ENCODE measurements at places on chromosomes 11 and 22.
A peak's percentile ranks its signal among the peaks of the same experiment; 100 is the strongest.

DNA sequence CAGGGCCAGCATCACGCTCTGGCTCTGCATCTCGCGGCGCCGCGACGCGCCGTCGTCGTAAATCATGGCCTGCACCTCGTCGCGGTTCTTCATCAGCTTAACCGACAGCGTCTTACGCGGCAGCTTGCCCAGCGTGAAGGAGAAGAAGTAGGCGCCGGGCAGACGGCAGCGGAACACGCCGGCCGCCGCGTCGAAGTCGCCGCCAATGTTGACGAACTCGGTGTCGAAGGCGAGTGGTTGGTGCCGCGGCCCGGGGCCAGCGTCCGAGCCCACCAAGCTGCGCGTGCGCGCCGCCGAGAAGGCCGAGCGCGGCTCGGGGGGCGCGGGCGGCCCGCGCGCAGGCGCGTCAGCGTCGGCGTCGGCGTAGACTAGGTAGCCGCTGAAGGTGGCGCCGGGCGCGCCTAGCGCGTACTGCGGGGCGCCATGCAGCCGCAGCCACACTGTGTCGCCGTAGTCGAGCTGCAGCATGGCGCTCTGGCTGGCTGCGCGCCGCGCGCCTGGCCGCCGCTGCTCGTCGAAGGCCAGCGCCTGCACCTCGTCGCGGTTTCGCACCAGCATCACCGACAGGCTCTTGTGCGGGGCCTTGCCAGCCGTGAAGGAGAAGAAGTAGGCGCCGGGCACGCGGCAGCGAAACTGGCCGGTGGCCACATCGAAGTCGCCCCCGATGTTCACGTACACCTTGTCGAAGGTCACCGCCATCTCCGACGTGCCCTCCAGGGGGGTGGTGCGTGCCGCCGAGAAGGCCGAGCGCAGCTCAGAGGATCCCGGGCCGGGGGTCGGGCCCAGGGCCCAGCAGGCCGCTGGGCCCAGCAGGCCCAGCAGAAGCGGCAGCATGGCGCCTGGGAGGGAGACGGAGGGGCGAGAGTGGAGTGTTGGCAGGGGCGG, 3.7 kb downstream of the FAM180B start:
- no peak for DNase-seq

DNA sequence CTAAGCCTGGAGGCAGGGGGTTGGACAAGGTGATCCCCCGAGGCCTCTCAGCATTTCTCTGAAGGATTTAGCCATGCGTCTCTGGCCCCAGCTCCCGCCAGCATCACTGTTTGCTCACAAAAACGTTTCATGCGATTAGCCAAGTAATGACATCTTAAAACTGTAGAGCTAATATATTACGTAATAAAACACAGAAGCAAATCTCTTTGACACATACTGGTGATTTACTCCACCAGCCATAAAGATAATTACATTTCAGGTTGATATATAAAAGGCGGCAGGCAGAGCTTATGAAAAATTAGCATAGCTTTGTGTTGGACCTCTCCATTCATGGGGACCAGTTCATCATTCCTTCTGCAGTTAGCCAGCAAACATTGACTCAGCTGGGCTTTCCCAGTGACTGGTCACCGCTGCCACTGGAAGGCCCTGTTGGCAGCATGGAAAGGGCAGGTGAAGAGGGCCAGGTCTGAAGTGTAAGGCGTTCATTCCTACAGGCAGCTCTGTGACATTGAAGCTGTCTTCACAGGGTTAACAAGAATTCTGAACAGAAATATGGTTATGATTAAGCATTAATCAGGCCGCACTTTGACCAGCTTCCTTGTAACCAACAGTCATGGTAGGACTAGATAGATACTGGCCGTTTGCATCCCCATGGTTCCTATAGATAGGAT, 150.3 kb downstream of the NECTIN1 start:
- no peak for DNase-seq

GRCh38 chr11:65501472-65502273, 2.8 kb downstream of the MALAT1 start:
- DNase-seq: peak; percentile 31

DNA sequence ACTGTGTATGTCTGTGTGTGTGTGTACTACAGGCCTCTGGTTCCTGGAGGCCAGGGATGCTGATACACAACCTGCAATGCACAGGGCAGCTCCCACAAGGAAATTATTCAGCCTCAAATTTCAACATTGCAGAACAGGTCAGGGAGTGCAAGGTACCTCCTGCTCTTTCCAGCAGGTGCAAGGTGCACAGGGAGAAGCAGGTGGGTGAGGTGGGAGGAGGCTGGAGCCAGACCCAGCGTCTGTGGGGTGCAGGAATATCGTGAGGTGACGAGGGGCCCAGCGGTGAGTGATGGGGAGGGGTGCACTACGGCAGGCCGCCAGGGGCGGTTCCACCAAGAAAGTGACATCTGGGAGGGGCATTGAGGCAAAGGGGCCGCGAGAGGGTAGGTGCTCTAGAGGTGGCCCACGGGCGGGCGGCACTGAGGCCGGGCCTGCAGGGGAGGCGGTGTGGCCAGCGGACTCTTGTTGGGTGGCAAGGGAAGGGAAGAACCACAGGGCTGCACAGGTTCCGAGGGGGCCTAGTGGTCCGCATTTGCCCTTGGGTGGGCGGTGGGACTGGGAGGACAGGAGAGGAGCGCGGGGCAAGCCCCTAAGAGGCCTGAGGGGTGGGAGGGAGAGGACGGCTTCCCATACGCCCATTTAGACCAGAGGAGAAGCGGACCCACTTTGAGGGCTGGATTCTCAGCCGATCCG, 21.6 kb downstream of the DGCR6L start:
- DNase-seq: no peak

GRCh38 chr11:3665336-3666022, 5.7 kb downstream of the CHRNA10 start:
- DNase-seq: no peak

GRCh38 chr22:18033204-18033998, 9.0 kb upstream of the MICAL3 start:
- DNase-seq: no peak

GRCh38 chr11:81365496-81365895, 1368.2 kb downstream of the FAM181B start:
- no peak for DNase-seq

DNA sequence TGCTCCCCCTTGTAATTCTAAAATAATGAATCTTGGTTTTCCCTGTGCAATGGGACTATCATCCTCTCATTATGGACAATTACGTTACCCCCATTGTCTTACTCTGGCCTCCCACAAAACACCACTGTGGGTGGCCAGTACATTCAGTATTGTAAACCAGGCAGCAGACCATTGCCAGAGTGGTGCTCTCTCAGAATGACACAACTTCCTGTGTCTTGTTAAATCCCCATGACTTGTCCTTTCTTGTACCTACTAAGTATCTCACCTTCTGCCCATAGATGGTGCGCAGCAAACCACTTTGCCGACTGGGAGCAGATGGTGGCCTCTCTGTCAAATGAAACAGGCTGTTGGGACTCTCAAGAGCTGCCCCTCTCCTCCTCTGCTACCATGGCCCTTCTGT, 287.1 kb upstream of the RAG2 start:
- DNase-seq: no peak

GRCh38 chr11:105862736-105863367, 159.2 kb downstream of the MSANTD4 start:
- DNase-seq: no peak

DNA sequence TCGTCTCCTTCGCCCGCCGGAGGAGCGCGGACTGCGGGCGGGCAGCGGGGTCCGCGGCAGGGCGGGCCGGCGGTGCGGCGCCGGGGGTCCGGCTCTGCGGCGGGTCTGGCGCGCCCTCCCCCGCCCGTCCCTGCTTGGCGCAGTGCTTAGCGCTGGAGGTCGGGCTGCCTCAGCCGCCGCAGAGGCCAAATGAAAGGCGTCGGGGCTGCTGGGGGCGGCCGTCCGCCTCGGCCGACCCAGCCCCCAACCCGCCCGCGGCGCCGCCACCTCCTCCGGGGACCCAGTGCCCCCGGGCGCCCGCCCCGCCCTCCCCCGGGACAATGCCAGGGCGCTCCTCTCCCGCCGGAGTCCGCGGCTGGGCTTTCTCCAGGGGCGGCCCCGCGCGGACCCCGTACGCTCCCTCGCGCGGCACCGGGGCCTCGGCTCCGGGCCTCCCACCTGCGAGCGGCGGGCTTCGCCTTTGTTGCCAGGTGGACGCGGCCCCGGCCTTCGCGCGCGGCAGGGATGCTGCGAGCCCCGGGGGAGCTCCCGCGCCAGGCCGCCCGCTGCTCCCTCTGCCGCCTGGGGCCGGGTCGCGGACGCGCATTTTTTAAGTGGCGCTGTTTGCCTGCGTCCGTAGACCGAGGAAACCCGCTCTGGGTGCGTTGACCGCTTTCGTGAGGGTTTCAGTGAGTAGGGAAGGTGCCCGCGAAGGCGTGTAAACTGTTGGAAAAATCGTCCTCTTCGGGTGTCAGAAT, 583 bp downstream of the APLP2 start:
- no peak for DNase-seq

DNA sequence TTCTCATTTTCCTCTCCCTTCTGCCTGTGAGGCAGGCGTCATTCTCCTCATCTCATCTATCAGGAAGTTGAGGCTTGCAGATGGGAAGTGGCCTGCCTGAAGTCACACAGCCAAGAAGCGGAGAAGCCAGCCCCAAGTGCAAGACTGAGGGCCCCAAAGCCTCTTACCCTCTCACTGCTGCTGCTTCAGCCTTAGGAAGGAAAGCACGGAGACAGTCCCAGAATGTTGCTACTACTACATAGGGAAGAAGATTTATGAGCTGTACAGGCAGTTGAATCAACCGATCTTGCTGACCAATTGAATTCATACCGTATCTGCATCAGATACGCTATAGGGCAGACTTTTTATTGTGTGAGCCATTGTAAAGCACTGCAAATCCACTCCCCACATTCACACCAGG, 89.0 kb downstream of the CWC15 start:
- DNase-seq: no peak

- no peak for DNase-seq
Measured at GRCh38 chr11:126452241-126453101, 97.0 kb downstream of the ST3GAL4 start.

DNA sequence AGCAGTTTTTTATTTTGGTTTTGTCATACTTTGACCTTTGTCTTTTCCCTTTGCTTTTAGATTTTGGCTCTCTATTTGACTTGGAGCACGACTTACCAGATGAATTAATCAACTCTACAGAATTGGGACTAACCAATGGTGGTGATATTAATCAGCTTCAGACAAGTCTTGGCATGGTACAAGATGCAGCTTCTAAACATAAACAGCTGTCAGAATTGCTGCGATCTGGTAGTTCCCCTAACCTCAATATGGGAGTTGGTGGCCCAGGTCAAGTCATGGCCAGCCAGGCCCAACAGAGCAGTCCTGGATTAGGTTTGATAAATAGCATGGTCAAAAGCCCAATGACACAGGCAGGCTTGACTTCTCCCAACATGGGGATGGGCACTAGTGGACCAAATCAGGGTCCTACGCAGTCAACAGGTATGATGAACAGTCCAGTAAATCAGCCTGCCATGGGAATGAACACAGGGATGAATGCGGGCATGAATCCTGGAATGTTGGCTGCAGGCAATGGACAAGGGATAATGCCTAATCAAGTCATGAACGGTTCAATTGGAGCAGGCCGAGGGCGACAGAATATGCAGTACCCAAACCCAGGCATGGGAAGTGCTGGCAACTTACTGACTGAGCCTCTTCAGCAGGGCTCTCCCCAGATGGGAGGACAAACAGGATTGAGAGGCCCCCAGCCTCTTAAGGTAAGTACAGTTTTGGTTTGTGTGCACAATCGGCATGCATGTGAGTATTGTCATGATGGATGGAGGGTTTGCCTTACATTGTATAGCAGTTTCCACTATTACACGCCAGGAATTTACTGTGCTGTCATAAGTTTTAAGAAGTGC, 25.0 kb downstream of the EP300 start:
- DNase-seq: no peak

GRCh38 chr11:58564231-58564630, 11.4 kb downstream of the LPXN start:
- DNase-seq: no peak

DNA sequence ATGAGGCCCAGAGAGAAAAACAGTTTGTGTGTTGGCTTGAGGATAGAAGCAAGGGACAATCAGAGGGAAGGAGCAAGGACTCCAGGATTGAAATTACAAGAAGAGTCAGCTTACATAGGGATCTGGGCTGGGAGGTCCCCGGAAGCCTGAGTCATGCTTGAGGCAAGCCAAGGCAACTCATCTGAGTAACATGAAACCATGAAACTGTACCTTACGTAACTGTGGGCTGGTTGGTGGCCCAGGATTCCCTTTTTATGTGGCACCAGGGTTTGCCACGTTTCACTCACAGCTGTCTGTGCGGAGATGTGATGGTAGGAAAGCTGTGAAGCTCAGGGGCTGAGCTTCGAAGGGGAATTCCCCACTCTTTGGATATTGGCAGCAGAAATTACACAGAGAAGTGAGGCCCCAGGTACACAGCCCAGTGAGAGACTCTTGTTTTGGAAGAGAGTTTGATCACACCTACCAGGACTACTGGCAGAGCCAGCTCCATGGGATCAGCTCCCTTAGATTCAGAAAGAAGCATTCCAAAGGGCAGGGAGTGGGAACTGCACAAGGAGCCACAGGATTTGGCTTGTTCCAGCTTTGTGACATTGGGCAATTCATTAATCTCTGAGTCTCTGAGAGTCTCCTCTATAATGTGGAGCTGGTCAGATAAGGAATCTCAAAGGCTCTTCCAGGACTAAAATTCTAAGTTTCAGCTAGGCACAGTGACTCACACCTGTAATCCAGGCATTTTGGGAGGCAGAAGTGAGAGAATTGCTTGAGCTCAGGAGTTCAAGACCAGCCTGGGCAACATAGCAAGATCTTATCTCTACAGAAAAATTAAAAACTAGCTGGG, 7.8 kb downstream of the SLC5A1 start:
- DNase-seq: peak; percentile 66

- no peak for DNase-seq
Measured at GRCh38 chr11:70628176-70628854, 230.0 kb downstream of the CTTN start.

DNA sequence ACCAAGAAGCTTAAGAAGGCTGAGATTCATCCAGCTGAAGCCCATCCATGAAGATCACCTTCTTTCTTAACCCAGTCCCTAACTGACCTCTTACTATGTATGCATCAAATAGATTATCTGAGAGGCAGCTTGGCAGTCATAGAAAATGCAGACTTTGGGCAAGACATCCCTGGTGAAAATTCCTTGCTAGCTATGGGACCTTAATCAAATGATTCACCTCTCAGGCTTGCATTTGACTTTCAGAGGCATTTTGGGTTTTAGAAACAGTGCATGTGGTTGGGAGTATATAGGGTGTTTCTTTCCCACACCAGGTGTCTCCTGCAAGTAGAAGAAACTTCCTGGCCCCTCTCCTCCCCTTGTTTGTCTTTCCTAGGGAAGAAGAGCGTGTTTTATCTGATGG, 188.5 kb upstream of the ISX start:
- no peak for DNase-seq

All from NCI-H226 (cell line).